Stimulated activated CD8-positive, alpha-beta memory T cell treated with anti-CD3 and anti-CD28 coated beads, Interleukin-4, amount 100 ng/mL, for 1 hour (primary cell): ENCODE measurements at places on chromosomes 13 and 19.

GRCh38 chr13:64028551-64028950 is 2612.9 kb upstream of the PCDH20 start:
- no peak for DNase-seq

- no peak for DNase-seq
Observed at GRCh38 chr19:44811122-44811419, 2.2 kb downstream of the BCAM start.

DNA sequence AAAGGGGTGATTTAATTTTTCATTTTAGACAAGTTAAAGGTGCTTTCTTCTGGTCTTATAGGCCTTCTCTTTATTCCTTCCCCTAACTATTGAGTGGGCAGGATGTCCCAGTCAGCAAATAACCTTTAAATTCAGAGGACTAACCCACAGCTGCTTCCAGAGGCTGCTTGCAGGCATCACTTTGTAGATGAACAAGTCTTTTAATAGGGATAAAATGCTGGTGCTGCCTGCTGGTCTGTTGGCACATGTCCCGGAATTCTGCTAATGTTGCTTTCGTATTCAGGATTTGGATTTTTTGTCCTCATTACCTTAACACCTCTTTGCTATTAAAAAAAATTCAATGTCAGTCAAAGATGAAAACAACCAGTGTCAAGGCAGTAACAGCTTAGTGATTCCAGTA is 132.7 kb upstream of the KL start:
- DNase-seq: no peak

DNA sequence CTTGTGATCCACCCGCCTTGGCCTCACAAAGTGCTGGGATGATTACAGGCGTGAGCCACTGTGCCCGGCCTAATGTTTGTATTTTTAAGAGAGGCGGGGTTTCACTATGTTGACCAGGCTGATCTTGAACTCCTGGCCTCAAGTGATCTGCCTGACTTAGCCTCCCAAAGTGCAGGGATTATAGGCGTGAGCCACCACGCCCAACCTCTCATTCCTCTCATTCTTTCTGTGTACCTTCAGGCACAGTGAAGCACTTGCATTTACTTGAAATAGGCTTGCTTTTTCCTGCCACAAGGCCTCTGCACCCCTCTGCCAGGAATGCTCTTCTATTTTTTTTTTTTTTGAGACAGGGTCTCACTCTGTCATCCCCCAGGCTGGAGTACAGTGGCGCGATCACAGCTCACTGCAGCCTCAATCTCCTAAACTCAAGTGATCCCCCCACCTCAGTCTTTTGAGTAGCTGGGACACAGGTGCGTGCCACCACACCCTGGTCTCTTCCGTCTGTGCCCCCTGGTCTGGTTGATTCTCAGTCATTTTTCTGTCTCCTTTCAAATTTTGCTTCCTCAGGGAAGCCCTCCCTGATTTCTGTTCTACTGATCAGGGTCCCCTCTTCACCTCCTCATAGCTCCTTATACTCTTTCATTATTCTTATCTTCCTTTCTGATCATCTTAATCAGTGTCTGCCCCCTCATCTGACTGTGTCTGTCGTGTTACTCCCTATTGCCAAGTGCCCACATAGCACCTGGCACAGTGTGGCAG is 15.1 kb downstream of the ACTMAP start:
- no peak for DNase-seq

GRCh38 chr19:42989851-42990250 is 36.4 kb downstream of the PSG11 start:
- no peak for DNase-seq

GRCh38 chr13:59991395-59991794 is 172.3 kb downstream of the DIAPH3 start:
- no peak for DNase-seq

GRCh38 chr19:28596561-28597071 is 616.3 kb downstream of the UQCRFS1 start:
- no peak for DNase-seq

GRCh38 chr13:102687520-102687919 is 7.3 kb downstream of the METTL21C start:
- DNase-seq: no peak

GRCh38 chr13:92436924-92437323 is 789.7 kb upstream of the GPC6 start:
- DNase-seq: no peak

DNA sequence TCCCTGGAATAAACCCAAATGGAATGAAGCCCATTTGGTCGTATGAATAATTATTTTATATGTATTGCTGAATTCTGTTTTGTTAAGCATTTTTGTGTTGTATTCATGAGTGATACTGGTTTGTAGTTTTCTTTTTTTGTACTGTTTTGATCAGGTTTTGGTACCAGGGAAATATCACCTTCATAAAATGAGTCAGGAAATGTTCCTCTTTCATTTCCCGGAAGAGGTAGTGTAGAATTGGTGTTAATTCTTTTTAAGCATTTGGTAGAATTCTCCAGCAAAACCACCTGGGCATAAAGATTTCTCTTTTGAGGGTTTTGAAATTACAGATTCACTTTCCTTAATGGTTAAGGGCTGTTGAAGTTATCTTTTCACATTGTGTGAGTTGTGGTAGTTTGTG is 13.3 kb downstream of the SPATA13 start:
- no peak for DNase-seq

- DNase-seq: no peak
Observed at GRCh38 chr19:7987114-7987768, 18.2 kb downstream of the ELAVL1 start.

DNA sequence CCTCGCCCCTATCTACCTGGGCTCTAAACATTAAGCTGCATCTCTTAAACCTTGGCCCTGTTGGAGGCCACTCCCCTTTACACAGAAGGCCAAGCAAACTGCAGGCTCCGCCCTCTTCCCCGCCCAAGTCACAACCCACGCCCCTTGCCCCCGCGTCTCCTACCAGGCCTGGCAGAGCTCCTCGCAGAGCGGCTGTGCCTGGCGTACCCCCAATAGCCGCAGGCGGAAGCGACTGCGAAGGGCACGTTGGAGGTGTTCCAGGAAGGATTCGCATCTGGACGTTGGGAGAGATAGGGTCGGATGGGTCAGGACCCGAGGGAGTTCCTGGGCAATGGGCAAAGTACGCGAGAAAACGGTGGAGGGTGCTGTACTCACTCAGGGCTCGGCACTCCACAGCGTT is 5.9 kb downstream of the RTBDN start:
- DNase-seq: no peak

GRCh38 chr13:37870489-37870845 is 895 bp upstream of the TRPC4 start:
- DNase-seq: no peak

GRCh38 chr13:46609052-46609451 is 56.1 kb downstream of the LRCH1 start:
- DNase-seq: no peak

DNA sequence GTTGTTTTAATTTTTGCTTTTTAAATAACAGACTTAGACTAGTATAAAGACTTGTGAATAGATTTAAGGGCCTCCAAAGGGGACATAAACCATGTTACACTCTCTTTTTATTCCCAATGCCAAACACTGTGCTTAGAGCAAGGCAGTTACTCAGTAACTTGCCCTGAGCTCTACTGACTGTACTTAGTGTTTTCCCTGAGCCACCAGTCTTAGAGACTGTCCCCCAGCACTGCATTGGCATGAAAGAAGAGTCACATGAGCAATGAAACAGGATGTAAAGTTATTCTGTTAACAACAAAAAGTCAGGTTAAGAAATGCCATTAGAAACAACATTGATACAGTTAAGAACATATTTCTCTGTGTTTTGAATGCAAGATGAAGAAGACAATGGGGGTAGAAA is 187.9 kb downstream of the TBC1D4 start:
- DNase-seq: no peak

GRCh38 chr19:1675633-1676350 is 23.4 kb upstream of the TCF3 start:
- DNase-seq: no peak

DNA sequence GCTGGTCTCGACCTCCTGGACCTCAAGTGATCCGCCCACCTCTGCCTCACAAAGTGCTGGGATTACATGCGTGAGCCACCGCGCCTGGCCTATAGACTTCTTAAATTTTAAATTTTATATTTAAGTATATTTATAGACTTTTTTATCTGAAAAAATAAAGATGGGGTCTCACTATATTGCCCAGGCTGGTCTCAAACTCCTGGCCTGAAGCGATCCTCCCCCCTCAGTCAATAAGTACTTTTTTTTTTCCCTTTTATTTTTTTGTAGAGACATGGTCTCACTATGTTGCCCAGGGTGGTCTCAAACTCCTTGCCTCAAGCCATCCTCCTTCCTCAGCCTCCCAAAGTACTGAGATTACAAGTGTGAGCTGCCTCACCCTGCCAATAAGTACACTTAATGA is 1.9 kb downstream of the SERTAD1 start:
- DNase-seq: no peak

GRCh38 chr13:87661471-87661870 is 9.7 kb upstream of the SLITRK5 start:
- no peak for DNase-seq

- DNase-seq: no peak
Observed at GRCh38 chr19:13859361-13859880, 17.5 kb upstream of the NANOS3 start.

- DNase-seq: no peak
Observed at GRCh38 chr13:27352698-27353097, 71.7 kb upstream of the GTF3A start.

DNA sequence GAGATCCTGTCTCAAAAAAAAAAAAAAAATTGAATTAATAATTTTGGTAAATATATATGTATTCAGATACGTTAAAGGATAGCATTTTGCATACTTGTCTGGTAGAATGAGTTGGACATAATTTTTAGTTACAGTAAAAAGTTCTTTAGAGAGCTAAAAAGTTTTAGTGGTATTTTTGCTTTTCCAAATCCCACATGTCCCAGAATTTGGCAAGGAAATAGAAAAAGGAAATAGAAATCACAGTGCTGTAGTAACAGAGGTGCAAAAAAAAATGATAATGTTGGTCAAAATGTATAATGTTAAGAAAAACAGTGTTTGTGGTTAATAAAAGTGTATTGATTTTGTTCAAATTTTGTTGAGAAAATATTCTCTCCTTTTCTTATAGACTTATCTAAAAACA is 96.8 kb downstream of the LRCH1 start:
- no peak for DNase-seq

- no peak for DNase-seq
Observed at GRCh38 chr13:76503291-76503690, 382.9 kb downstream of the KCTD12 start.

DNA sequence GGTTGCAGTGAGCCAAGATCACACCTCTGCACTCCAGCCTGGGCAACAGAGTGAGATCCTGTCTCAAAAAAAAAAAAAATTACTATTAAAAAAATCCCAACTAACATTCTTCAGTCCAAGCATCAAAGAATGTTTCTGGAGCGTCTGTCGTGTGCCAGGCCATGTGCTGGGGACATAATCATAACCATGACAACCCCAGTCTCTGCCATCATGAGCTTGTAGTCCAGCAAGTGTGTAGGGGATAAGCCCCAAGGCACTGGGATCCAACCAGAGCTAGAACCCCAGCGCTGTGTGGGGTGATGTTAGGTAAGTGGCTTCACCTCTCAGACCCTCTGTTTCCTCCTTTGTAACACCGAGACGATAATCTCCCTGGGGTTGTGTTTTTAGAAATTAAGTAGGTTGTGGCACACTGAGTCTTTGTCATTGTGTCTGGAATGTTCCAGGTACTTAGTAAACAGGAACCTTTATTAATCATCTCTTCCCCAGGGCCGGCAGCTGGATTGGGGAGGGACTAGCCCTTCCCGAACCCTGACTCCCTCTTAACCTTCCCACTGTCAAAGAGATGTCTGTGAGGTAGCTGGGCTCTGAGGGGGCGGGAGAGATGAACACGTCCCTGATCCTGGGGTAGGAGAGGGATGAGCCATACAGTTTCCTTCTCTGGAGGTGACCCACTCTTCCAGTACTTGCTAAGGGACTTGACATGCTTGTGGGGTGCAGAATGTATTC is 5.2 kb downstream of the ITPKC start:
- DNase-seq: no peak

DNA sequence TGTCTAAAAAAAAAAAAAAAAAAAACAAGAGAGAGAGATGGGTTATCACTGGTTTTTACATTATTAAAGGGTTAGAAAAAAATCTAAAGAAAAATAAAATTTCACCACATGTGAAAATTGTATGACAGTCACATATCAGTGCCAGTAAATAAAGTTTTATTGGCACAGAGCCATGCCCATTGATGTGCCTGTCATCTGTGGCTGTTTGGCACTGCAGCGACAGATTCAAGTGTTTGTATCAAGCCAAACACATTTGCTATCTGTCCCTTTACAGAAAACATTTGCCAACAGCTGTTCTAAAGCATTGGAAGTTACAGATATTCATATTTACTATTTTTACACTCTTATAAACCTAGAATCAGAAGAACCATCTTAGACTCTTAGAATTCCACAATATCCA is 16.3 kb downstream of the FCHO1 start:
- DNase-seq: no peak

GRCh38 chr13:114320065-114320464 is 5.8 kb downstream of the CHAMP1 start:
- no peak for DNase-seq

GRCh38 chr19:5966941-5967340 is 11.0 kb downstream of the RANBP3 start:
- DNase-seq: no peak

DNA sequence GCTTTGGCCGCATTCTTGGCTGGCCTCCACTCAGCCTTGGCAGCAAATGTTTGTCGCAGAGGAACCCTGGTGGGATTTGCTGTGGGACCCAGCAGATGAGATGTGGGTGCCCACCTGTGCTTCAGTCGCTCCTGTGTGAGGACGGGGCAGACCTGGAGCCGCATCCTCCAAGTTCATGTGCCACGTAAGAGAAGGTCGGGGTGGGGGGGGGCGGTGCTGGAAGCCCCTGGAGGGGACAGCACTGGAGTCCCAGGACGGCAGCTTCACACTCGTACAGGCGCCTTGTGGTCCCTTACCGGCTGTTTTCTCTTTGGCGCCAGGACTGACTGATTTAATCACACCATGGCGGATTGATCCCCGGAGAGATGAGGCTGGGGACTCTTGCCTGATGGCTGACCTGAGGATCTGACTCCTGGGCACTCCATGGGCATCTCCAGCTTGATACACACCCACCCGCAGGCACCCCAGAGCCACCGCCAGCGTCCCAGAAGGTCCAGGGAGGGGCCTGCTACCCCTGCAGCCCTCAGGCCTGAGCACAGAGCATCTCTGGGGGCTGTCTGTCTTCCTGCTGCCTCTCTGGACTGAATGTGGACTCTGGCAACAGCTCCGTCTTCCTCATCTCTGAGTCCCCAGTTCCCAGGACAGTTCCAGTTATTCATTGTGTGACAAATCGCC is 10.0 kb upstream of the GRTP1 start:
- DNase-seq: no peak
